CD8-positive, alpha-beta memory T cell (primary cell): ENCODE measurements at places on chromosomes 4 and X.

- DNase-seq = no peak
Observed at GRCh38 chr4:183165376-183165775, 66.3 kb downstream of the WWC2 start.

DNA sequence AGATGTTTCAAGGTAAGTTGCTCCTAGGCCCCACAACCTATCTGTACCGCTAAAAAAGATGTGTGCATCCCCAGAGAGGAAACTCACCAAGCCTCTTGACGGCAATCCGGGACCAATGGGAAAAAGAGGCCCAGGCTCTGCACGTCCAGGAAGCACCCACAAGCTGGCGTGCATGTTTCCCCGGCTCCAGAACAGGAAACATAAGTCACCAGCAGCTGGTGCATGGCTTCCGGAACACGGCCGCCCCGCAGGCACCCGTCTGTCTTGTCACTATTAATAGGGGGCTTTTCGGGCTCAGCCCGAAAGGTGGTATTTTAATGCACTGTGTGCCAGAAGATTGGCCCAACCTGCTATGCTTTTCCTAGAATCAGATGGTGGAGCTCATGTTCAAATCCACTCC, 22.2 kb downstream of the CRMP1 start:
- DNase-seq = no peak

- no peak for DNase-seq
Observed at GRCh38 chr4:139454111-139455045, at the start of gene RAB33B. Gene RAB33B, plus strand, starts transcription at chr4:139454121. Its CDS starts 75 bp downstream, at chr4:139454196.

DNA sequence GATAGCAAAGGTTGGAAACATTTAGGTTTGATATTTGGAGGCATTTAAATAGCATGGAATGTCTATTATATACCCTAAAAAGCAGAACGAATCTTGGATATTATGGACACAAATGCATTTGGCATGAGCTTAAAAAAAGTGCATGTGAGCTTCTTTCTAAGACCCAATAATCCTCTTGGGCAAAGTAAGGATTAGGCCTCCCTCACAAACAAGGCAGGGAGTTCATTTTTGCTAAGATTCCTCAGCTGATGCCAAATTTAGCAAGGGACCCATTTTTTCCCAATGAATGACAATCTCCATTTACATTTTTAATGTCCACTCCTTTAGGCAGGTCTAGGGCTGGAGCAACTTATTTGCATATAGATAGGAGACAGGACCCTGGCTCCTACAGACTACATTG, 199.8 kb downstream of the SOWAHB start:
- DNase-seq = no peak

- no peak for DNase-seq
Observed at GRCh38 chr4:89158884-89159503, 47.7 kb downstream of the TIGD2 start.
